Occipital lobe (tissue), 3 donors: ENCODE measurements at places on chromosomes 13 and 19. TPM values are rescaled to one million over a fixed set of nuclear protein-coding genes. Genes with fewer than 3 reads are reported as not detected.

GRCh38 chr13:110330491-110331011, 23.5 kb downstream of the COL4A2 start:
- no peak for DNase-seq

TGDS gene
- 7.0 TPM for total RNA-seq

- DNase-seq: no peak
Observed at GRCh38 chr13:45374917-45375316, 33.9 kb upstream of the TPT1 start.

SYNGR4 gene
- not detected for total RNA-seq

DNA sequence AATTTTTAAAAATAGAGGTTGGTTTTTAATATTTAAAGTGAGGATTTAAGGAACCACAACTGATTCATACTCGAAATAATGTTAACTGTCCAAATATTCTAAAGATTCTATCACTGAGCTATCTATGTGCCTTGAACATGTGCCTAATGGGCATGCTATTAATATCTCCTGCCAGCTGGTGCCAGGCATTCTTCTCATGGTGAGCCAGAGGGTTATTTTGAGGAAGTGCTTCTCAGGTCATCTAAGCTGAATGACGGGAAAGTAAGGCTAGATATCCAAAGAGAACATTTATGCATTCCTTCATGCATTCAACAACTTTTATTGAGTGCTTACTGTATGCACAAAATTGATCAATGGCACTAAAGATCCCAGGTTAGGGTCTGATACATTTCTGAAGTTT, 138.2 kb downstream of the PIBF1 start:
- no peak for DNase-seq

- no peak for DNase-seq
Observed at GRCh38 chr19:52734331-52734892, 432 bp downstream of the ZNF611 start.

- DNase-seq: no peak
Observed at GRCh38 chr13:77628170-77628569, 69.3 kb upstream of the SLAIN1 start.

DNA sequence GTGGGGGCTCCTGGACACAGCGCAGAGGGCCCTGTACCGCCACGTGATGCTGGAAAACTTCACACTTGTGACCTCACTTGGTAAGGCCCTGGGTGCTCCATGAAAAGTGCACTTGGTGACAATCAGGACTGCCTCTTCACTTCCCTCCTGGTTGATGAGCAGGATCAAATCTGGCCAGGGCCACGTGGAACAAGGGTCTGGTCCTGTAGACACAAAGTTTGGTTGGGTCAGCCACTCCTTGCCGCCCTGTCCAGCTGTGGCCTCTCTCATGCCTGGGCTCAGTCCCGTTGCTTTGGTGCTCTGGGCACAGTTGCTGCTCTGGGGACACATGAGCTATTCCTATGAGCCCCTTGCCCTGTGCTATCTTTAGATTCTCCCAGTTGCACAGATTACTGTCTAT, 2.3 kb downstream of the ZNF324B start:
- DNase-seq: no peak

DNA sequence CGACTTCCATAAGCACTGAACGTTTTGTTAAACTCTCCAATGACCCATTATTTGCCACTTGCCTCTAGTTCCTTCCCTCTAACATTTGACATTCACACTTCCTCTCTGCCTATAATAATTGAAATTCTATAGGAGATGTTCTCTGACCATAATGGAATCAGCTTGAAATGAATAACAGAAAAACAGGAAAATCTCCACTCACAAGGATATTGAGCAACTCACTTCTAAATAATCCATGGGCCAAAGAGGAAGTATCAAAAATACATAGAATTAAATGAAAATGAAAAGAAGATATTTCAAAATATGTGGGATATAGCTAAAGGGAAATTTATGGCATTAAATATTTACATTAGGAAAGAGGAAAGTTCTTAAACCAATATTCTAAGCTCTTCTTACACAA, 3.4 kb upstream of the FCGBP start:
- no peak for DNase-seq

GRCh38 chr13:79973533-79973963, 367.4 kb downstream of the SPRY2 start:
- no peak for DNase-seq

DNA sequence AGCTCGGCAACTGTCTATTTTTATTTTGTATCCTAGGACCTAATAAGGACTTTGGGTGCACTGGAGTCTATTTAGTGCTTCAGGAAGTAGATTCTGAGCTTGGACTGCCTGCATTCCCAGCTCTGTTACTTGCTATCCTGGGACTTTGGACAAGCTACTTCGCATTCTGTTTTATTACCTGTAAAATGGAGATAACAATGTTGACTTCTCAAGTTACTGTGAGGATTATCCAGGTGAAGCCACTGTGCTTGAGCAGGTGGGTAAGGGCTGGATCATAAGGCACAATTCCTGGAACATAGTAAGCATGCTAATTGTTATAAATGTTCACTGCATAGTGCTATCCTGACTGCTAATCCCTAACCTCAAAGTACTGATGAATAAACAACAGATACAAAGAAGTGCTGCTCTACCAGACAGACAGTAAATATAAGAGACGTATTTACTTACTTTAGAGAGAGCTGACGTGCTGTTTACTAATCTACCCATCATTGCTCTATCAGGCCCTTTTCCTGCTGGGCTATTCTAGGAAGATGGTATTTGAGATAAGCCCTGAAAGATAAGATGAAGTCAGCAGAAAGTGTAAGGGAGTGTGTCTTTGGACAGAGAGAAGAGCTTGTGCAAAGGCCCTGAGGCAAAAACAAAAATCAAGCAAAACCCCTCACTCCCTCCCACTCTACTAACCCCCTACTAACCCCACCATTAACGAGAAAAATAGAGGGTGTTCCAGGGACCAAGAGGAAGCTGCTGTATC, 50.8 kb upstream of the FLT1 start:
- DNase-seq: no peak

GRCh38 chr19:35396240-35396885, 25.5 kb downstream of the GPR42 start:
- no peak for DNase-seq

GRCh38 chr13:112748947-112749735, 59.3 kb downstream of the ATP11A start:
- DNase-seq: peak; percentile 60

DNA sequence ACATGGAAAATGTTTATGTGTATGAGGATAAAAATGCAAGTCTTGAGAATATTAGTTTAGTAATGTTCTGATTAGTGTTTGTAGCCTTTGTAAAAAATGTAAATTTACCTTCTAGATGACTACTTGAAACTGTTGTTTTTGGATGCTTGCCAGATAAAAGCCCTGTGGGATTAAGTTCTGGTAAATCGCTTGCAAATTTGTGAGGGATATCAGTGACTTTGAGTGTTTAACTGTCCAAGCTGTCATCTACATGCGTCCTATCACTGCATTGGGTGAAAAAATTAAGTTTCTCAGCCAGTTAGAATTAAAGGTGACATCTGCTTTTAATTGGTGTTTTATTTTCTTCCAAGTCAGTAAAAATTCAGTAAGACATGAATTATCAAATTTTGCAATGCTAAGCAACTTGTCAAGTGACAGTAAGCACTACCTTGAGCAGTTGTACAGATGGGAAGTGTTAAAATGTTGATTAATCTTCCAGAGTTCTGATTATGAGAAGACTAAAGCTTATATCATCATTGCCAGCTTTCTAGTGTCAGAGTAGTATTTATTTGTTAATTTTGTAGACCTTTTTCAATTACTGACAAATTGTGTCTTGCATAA, 88.0 kb downstream of the PCCA start:
- DNase-seq: no peak

SHC2 gene
- 13.9 TPM for total RNA-seq

- no peak for DNase-seq
Observed at GRCh38 chr19:1736927-1737326, 16.4 kb upstream of the ONECUT3 start.

FBXW9 gene
- 6.4 TPM for total RNA-seq

DNA sequence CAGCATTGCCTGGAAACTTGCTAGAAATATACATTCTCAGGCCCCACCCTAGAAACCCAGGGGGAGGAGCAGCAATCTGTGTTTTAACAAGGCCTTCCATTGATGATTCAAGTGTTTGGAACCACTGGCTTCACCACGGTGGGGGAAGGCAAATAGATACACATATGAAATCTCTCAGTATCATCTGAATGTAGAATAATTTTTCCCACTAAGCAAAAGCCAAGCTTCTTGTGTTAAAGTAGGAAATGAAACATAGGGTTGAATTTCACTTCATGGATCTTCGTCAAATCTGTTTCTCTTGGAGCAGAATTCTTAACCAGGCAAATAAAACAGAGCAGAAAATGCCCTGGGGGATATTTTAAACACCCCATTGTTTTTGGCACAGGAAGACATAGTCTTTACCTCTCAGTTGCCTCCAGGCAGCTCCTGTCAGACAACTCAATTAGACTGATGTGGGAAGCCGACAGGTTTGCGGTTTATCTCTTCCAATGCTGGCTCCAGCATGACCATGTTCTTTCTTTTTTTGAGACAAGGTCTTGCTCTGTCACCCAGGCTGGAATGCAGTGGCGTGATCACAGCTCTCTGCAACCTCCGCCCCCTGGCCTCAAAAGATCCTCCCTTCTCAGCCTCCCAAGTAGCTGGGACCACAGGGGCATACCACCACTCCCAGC, 213.0 kb downstream of the FOXO1 start:
- DNase-seq: no peak

LGALS7 gene
- 1.1 TPM for total RNA-seq

FGF21 gene
- total RNA-seq: not detected

GRCh38 chr13:114046431-114046975, 72.6 kb upstream of the C13orf46 start:
- no peak for DNase-seq

MCEMP1 gene
- 0.78 TPM for total RNA-seq

- no peak for DNase-seq
Observed at GRCh38 chr13:32264407-32264806, 50.8 kb downstream of the ZAR1L start.

ZIC2 gene
- total RNA-seq: 2.8 TPM

- DNase-seq: no peak
Observed at GRCh38 chr19:1947651-1948209, 6.8 kb downstream of the CSNK1G2 start.

UBE2L5 gene
- total RNA-seq: not detected

FFAR3 gene
- total RNA-seq: not detected

DNA sequence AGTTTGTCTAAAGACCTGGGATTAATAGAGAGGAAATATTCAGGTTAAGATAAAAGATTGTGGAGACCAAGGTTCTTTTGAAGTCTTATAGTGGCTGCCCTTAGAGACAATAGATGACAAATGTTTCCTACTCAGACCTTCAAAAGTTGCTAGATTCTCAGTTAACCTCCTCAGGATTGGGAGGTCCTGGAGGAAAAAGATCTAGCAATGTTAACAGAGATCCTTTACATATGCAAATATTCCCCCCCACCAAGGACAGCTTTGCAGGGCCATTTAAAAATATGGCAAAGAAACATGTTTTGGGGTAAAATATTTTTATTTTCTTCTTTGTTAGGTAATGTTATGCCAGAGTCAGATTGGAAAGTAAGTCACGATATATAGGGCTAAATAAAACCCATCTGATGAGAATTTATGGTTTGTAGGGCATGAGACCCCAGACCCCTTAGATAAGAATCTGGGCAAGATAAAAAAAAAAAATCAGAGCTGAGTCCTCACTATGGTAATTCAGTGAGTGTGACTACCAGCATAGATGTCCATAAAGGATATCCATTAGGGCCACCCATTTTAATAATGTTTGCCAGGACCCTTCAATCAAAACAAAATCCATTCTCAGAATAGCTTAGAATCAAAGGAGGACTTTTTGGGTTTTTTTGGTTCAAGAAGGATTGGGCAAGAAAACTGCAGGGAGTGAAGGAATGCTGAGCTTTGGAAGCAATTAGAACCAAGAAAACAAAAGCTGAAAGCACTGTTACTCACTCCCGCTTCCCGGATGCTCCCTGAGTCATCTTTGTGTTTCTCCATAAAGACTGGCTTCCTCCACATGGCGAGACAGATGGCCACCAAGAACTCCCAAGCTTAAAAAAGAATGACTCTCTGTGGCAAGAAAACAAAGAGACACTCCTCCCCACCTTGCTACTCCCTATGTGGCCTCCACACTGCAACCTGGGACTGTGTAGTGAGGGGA, 28.2 kb downstream of the VSTM1 start:
- DNase-seq: peak; percentile 65

DNA sequence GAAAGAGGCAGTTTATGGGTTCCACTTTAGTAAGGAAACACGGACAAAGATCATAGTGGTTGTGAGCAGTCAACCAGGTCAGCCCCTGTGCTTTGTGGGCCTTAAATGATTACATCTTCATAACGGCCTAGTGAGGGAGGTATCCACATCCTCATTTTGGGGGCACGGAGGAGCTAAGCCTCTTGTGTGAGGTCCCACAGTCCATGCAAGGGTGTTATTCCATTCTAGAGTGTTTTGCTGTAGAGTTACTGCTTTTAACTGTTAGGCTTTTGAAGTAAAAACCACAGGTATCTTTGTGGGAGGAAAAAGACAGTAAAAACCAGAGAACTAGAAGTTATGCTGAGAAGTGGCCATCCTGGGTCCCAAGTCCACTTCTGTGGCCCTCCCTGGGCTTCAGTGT, 4.0 kb downstream of the NOP53 start:
- no peak for DNase-seq

CDADC1 gene
- total RNA-seq: 14.8 TPM

ZFP82 gene
- 45.5 TPM for total RNA-seq

- peak; percentile 6 for DNase-seq
Observed at GRCh38 chr19:29843180-29844051, 31.6 kb downstream of the CCNE1 start.

PLD3 gene
- 108 TPM for total RNA-seq

GRCh38 chr19:30168760-30169159, 203.4 kb upstream of the ZNF536 start:
- no peak for DNase-seq
